ENCODE measurements at places on chromosomes 13 and 19.

DNA sequence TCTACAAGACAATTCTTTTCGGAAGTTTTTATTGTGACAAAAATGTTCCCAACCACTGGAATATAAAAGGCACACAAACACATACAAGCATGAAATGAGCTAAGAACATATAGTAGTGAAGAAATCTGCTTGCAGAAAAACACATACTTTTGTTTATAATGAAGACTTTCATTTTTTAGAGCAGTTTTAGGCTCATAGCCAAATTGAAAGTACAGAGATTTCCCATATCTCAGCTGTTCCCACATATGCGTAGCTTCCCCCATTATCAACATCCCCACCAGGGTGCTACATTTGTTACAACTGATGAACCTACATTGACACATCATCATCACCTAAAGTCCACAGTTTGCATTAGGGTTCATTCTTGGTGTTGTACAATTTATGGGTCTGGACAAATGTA lies 249.4 kb downstream of the KCTD12 start:
- no peak for DNase-seq

GRCh38 chr19:30111021-30111855 lies 169.2 kb downstream of the URI1 start:
- no peak for DNase-seq

DNA sequence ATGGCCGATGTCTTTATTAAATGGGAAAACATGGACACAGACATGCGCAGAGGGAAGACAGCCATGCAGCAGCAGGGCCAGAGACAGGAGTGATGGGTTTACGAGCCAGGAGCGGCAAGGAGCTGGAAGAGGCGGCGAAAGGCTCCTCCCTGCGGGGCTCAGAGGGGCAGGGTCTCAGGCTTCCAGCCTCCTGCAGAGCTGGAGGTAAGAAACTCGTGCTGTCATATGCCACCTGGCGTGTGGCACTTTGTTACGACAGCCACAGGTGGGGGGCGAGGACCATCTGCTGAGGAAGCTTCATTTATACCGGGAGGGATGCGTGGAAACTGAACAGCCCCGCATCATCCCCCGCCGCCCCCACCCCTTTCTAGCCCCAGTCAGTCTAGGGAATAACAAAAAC lies 52.0 kb upstream of the SPACA7 start:
- DNase-seq, result no peak

GRCh38 chr13:22800526-22801401 lies 380.0 kb upstream of the SGCG start:
- DNase-seq, result no peak

DNA sequence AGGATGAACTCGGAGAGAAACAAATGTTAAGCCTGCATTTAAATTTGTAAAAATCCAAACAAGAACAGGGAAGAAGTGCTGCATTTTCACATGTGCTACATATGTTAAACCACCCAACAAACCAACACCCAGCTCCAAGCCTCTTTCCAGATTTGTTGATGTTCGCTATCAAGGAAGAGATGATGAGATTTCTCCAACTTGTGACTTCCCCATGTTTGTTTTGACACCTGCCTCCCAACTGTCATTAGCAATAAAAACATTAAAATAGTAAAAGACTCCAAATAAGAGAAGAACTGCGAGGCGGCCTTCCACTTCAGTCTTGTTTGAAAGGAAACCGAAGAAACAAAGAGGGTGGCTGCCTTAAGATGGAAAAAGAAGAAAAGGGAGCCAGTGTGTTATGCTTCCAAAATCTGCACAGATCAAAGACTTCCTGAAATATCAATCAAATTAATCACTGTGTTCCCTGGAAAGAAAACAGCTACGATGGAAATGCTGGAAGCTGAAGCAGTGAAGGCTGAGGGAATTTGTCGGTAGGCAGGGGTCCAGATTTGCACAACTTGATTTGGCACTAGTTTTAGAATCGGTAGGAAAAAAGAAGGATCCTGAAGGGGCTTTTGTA lies 14.0 kb upstream of the GGACT start:
- no peak for DNase-seq
